Activated CD4-positive, alpha-beta T cell treated with anti-CD3 and anti-CD28 coated beads, Interleukin-2, Interleukin-4, amounts not matched to agents 100 ng/mL and 50 ng/mL, durations not matched to agents 16 hours and 8 hours (primary cell): ENCODE measurements at places on chromosomes 11 and 22.

DNA sequence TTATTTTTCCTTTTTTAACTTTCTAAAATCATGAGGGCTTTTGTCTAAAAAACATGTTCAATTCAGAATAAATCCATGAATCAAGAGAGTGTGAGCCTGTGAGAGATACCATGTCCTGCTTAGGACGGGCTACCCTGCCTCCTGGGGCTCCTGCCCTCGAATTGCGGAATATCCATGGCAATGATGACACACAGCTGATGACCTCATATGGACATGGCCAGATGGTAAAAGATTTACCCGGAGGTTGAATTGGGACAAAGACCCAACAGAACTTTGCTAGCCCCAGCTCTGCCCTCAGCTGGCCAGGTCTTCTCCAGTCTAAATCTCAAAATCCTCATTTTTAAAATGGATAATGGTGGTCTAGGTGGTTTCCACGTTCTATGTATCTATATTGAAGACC, 538.1 kb upstream of the API5 start:
- DNase-seq = no peak

GRCh38 chr22:40156001-40156516, 21.7 kb upstream of the TNRC6B start:
- no peak for DNase-seq

DNA sequence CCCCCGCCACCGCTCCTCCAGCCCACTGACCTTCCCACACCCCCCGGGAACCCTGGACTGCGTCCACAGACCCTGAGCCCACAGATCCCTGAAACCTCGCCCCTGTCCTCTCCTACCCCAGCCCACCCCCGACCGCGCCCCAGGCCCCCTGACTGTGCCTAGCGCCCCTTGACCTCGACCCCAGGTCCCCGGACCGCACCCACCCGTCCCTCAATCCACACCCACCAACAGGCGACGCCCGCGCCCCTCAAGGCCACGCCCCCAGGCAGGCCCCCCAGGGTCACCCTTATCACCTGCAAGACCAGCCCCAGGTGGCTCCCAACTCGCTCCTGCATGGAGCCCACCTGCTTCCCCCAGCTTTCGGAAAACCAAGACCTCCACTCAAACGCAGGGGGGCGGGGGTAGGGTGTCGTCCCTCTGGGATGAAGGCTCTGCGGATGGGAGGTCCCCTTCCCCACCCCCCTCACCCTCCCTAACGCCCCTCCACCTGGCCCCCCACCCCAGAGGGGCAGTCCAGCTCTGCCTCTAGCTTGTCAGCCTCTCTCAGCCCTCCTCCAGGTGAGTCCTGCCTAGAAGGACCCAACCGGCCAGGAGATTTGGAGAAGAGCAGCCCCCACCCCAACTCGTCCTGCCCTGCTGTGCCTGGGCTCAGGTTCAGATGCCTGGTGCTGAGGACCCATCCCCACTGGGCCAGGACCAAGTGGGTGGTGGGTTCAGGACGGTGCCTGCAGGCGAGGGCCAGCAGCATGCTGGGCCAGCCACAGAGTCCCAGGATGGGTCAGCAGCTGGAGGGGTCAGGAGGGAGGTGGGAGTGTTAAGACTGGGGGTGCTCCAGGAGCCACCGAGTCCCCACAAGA, 3.1 kb upstream of the IL17REL start:
- DNase-seq = no peak

GRCh38 chr11:122731500-122731913, 76.0 kb downstream of the UBASH3B start:
- no peak for DNase-seq

DNA sequence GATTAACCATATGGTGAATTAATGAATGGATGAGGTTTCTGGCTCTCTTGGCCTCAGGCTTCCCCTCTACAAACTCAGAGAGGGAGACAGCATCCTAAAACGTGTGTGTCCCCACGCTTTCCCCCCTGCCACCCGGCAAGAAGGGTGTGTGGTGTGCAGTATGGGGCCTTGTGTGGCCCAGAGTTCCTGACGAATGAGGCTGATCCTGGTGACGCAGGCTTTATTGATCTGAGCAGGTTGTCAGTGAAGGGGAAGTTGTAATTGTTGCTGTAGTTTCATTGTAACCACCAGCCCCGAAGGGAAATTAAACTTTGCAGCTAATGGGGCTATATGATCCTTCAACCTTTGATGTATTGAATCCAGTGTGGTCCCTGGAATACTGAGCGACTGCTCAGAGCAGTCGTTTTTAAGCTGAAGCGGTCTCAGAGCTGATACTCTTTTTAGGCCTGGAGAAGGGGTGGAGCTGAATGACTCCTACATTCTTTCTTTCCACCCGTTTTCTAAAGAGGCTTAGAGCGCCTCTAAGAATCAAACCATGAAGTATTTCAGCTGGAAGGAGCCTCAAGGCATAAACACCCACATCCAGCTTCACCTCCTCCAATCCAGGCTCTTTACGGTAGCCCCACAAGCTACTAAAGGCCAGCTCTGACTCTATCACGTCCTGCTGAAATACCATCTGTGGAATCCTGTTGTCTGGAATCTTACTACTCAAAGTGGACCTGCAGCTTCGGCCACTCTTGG, 284.7 kb downstream of the MIAT start:
- DNase-seq = no peak
